ENCODE measurements at places on chromosomes 1 and 21.

DNA sequence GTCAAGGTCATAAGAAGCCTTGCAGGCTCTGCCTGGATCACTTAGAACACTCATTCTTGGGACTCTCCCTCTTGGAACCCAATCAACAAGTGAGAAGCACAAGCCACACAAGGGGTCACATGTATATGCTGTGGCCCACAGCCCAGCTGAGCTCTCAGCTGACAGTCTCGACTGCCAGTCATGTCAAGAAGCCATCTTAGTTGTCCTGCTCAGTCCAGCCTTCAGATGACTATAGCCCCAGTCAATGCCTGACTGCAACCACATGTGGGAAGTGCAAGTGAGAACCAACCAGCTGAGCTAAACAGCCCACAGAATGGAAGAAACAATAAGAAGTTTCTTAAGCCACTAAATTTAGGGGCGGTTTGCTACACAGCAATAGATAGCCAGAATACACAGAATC is 356.0 kb downstream of the KCNH1 start:
- DNase-seq: no peak

GRCh38 chr1:61474269-61474817 is 250.6 kb downstream of the TM2D1 start:
- no peak for DNase-seq

- DNase-seq: no peak
Observed at GRCh38 chr1:236303675-236304074, 21.9 kb upstream of the ERO1B start.

DNA sequence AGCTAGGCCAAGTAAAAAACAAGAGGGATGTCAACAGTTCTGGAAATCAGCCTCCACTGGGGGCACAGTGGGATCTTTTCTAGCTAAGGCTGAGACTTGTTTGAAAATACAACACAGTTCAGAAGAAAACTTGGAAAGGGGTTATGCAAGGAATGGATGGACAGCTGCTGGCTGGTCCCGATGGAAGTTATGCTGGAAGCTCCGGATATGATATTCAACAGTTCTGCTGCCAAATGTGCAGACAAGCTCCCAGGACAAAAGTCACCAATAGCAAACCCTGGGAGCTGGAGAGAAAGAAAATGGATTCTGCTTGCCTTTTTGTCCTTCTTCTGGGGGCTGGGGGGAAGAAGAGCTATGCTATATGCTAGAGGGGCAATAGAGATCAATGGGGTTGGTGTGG is 14.3 kb downstream of the LMX1A start:
- no peak for DNase-seq

GRCh38 chr1:82330330-82330729 is 529.6 kb downstream of the ADGRL2 start:
- DNase-seq: no peak
